ENCODE measurements at places on chromosomes 11 and 22.

DNA sequence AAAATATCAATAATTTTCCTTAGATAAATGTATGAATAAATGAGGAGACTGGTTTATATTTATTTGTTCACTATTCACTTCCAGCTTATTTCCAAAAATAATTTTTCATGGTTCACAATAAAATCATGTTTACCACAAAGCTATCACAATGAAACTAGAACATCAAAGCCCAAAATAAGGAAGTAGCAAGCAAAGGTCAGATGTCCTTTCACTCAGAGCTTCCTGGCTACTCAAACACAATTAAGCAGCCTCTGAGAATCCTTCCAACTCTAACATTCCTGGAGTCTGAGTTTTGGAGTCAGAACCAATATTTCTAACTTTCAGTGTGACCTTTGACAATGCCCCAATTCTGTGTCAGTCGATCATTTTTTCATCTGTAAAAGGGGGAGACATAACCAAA lies 527.0 kb downstream of the SOX6 start:
- DNase-seq, result no peak

GRCh38 chr11:926341-926916 lies 759 bp downstream of the AP2A2 start:
- DNase-seq, result no peak

GRCh38 chr22:33873186-33873585 lies 47.1 kb downstream of the LARGE1 start:
- DNase-seq, result no peak

DNA sequence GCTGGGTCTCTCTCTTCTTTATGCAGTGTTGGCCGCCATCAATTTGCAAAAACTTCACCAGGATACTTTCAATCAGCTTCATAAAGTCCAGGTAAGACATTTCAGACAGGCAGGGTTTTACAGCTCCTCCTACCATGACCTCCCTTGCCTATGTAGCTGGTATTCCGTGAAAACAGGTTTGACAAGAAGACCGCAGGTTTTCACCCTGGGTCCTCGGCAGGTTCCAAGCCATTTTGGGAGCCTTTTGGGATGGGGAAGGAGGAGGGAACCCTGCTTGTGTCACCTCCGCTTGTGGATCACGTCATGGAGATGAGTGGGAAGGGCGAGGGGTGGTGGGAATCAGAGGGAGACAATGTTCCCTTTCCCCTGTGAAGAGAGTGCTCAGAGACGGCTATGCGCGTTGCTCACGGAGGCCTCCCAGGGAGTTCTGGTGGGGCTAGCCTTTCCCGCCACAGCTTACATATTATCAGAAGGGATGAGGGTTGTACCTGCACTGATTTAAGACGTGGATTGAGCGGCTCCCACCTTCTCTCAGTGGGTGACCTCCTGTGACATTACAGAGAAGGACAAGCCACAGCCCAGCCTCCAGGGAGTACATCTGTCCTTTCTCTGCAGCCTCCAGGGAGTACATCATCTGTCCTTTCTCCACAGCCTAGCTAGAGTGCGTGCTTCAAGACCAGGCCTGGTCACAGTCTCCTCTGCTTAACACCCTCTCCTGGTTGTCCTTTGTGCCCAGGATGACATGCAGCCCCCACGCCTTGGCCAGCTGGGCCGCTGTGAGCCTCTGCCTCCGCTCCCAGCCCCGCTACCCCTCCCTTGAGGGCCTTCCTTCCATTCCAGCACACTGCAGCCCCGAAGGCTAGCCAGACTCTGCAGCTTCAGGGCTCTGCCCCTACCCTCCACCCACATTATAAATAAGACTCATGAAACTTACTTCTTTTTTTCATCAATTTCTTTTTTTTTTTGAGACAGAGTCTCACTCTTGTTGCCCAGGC lies 17.2 kb downstream of the GLB1L3 start:
- DNase-seq, result no peak

DNA sequence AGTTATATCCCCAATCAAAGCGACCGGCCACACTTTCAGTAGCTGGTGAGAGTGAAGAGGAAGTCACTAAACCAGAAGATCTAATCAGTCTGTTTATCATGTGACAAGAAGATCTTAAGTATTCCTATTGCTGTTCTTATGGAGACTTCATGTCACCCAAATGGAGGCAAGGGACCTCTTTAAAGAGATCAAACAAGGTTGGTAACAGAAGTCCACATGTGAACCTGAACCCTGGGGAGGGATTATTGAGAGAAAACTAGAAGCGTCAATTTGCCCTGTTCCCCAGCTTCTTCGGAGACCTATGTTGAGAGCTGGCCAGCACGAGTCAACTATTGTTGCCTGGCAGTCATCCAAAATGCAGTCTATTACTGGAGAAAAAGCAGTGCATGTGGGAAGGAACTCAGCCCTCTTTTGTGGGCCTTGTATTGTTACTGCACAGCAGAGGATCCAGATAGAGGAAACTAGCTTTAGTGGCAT lies 76.9 kb upstream of the CTSC start:
- DNase-seq, result no peak

- no peak for DNase-seq
Observed at GRCh38 chr11:14750911-14751310, 107.3 kb downstream of the PDE3B start.

GRCh38 chr11:62370743-62371440 lies 33.6 kb downstream of the ASRGL1 start:
- DNase-seq, result no peak

- no peak for DNase-seq
Observed at GRCh38 chr22:39999144-39999757, 4.5 kb downstream of the FAM83F start.

GRCh38 chr22:24244144-24244787 lies 616 bp downstream of the GGT5 start:
- no peak for DNase-seq

GRCh38 chr11:77287136-77287535 lies 14.3 kb downstream of the GDPD4 start:
- no peak for DNase-seq

GRCh38 chr22:35547987-35548721 lies 7.5 kb downstream of the RASD2 start:
- no peak for DNase-seq

GRCh38 chr22:20741634-20742581 lies 32.0 kb upstream of the SERPIND1 start:
- DNase-seq, result no peak

DNA sequence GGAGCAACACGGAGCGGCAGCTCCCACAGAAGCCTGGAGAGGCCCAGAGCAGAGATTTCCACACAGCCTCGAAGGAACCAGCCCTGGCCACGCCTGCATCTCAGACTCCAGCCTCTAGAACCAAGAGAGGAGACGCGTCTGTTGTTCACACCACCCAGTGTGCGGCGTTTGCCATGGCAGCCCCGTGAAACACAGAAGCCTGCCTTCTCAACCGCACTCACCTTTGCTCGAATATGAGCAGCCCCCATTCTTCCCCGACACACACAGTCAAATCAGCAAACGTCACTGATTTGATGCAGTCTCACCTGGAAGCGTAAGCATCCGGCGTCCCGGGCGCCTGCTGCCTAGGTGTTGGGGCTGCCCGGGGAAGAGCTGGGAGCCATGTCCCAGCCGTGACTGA lies 14.2 kb upstream of the TALDO1 start:
- no peak for DNase-seq

GRCh38 chr22:30681831-30682230 lies 12.8 kb upstream of the OSBP2 start:
- DNase-seq, result no peak

DNA sequence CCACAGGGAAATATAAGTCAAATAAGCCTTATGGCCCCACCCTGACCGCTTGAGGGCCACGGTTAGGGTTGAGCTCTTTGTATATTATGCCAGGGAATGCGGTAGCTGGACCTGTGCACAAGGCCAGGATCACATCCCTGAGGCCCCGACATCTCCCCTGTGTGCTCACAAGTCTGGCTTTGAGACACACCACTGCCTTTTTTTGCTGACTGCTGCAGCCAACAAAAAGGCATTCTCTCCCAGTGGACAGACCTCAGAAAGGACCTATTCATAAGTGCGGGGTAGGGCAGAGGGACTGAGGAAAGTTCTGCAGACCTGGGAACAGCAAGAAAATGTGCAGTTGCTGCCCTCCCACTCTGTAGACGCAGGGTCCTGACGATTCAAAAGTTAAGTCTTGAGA lies 3.4 kb upstream of the SIDT2 start:
- DNase-seq, result no peak

GRCh38 chr11:61922539-61922938 lies 5.2 kb upstream of the RAB3IL1 start:
- no peak for DNase-seq

DNA sequence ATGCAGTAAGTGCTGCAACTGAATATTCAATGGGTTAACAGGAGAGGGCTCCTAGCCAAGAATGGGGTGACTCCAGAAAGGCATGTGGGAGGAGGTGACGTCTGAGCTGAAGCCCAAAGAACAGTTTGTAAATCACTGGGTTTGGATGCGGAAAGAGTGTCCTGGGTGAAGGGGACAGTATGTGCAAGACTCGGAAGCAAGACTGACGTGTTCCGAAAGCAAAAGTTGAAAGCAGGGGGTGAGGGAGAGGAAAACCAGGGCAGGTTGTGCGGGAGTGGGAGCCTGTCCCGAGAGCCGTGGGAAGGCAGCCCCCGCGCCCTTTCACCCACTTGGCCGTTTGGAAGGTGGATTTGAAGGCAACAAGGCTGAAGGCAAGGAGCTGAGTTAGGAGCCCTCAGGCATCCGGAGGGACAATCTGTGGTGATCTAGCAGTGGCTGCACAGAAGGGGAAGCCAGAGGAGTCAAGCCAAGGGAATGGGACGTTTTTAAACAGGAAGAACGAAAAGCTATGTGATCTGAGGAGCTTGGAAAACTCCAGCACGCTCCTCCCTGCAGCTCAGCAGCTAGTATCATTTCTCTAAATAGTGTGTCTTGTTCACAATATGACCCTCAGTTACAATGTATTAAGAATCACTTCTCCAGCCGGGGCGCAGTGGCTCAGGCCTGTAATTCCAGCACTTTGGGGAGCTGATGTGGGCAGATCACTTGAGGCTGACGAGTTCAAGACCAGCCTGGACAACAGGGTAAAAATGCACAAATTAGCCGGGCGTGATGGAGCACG lies 7.7 kb downstream of the SLC25A18 start:
- no peak for DNase-seq

- no peak for DNase-seq
Observed at GRCh38 chr11:132365650-132366049, 995.2 kb downstream of the NTM start.

DNA sequence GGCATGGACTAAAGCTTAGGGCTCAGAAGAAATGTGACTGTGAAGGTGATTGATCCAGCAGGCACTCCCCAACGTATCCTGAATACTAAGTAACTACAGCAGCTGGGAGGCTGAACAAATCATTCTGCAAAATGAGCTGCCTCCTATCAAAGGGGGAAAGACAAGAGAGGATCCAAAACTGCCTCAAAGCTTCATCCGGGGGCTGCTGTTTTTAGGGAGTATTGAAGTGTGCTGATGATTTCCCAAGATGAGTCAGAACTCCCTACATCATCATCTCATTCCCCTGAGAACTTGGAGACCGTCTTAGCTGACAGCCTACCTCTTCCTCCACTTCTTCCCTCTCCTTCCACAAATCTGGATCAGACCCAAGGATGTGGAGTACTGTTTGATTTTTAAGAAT lies 108.4 kb upstream of the GRAMD1B start:
- DNase-seq, result no peak

DNA sequence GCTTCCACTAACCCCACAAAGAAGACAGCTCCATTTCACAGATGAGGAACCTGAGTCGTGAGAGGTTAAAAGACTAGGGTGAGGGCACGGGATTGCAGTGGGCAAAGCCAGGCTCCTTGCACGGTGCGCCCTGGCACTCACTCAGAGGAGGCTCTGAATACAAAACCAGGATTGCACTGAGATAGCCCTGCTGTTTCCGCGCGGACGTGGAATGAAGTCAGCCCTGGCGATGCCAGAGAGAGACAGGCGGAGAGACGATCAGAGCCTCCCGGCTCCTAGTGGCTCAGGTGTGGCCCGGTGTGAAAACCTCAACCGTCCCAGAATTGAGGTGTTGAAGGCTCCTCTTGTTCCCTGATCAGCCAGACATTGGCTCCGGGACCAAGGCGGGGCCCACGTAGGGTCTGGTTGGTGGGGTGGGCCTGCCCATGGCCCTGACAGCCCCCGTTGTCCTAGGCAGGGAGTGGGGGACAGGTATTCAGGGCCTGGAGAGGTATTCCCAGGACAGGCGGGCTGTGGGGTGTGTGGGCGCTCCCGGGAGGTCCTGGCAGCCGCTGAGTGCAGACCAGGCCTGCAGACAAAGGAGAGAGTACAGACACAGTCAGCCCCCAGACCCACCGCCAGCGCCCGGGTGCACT lies 43.1 kb upstream of the LINC01488 start:
- DNase-seq, result no peak

DNA sequence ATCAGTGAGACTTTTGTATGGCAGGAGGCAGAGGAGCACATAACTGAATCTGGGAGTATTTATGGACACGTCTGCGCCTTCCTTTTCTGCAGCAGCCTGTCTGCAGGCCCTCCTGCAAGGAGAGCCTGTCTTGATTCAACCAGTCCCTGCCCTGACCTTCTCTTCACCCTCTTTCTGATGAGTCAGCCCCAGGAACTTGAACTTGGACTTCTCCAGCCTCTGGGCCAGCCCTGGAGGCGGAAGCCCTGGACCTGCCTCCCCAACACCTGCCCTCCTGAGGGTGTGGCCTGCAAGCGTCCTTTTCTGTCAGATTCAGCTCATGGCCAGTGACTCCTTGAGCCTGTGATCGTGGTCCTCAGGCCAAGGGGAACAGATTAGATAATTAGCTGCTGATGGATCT lies 20.0 kb downstream of the DAGLA start:
- no peak for DNase-seq

GRCh38 chr11:126700768-126701519 lies 299.6 kb downstream of the KIRREL3 start:
- no peak for DNase-seq

- no peak for DNase-seq
Observed at GRCh38 chr11:120013325-120014250, 124.3 kb downstream of the TRIM29 start.

DNA sequence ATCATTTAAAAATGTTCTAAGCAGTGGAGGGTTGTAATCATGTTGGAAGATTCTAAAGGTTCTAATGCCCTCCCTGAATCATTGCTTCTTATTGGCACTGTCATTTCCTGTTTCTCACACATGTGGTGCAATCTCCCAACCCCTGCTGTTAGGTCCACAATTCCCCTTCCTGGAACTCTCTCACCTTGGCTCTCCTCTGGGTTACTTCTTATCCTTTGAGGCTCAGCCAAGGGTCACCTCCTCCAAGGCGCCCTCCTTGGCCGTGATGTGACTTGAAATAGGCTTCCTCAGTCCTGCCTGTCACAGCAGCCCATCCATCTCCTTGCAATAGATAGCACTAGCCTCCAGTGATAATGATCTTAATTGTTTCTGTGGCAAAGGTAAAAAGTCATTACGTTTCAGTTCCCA lies 149.8 kb downstream of the TTC17 start:
- DNase-seq, result no peak

Data from stimulated activated CD8-positive, alpha-beta memory T cell treated with anti-CD3 and anti-CD28 coated beads, Interleukin-4, amount 100 ng/mL, for 1 hour (primary cell).